ENCODE measurements at places on chromosomes 2 and 18. TPM values are rescaled to one million over a fixed set of nuclear protein-coding genes. Genes with fewer than 3 reads are reported as not detected.

Gene GAL3ST2
- total RNA-seq: 0.22 TPM

Gene IL1B
- total RNA-seq: 0.07 TPM

Gene RAX
- not detected for total RNA-seq

Gene SEPTIN10
- 32.1 TPM for total RNA-seq

Gene HK2
- total RNA-seq: 0.79 TPM

Gene LIPG
- total RNA-seq: 0.24 TPM

Gene SDC1
- 167 TPM for total RNA-seq

Gene IL36G
- total RNA-seq: not detected

Gene SLC14A1
- not detected for total RNA-seq

Gene UGT1A4
- not detected for total RNA-seq

Gene GALNT14
- total RNA-seq: 43.5 TPM

Gene HOXD13
- total RNA-seq: 0.18 TPM

Gene GREB1L
- total RNA-seq: 5.4 TPM

Gene IL1RL1
- total RNA-seq: 1.2 TPM

Gene PFN4
- total RNA-seq: 2.5 TPM

Gene CMPK2
- total RNA-seq: 0.34 TPM

Gene DNAH7
- total RNA-seq: 1.2 TPM

Gene PKDCC
- total RNA-seq: 21.7 TPM

Gene ICOS
- not detected for total RNA-seq

Gene G6PC2
- not detected for total RNA-seq

Gene HSPD1
- total RNA-seq: 504 TPM

Gene CDH2
- total RNA-seq: 42.7 TPM

Gene PTRHD1
- total RNA-seq: 48.5 TPM

Gene LYPD6
- 0.07 TPM for total RNA-seq

All from A549 treated with AZD2906 at 1 μM for 4 hours (cell line).